ENCODE measurements at places on chromosomes 12 and 14.
A peak's percentile ranks its signal among the peaks of the same experiment; 100 is the strongest.

DNA sequence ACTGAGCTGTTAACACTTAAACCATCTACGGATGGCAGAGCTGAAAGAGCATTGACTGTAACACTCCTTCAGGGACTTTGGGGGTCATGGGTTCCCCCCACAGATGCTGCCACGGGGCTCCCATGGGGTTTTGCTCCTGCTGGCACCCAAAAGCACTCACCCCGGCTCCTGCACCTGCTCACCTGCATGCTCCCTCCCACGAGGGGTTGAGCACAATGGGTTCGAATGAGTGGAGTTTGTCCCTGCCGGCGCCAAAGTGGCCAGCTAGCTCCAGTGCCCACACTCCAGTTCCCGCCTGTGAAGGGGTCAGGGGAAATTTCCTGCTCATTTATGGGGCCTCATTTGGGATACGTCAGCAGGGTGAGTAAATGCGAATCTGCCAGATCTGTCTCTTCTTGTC is 40.7 kb downstream of the TNFAIP2 start:
- no peak for DNase-seq

DNA sequence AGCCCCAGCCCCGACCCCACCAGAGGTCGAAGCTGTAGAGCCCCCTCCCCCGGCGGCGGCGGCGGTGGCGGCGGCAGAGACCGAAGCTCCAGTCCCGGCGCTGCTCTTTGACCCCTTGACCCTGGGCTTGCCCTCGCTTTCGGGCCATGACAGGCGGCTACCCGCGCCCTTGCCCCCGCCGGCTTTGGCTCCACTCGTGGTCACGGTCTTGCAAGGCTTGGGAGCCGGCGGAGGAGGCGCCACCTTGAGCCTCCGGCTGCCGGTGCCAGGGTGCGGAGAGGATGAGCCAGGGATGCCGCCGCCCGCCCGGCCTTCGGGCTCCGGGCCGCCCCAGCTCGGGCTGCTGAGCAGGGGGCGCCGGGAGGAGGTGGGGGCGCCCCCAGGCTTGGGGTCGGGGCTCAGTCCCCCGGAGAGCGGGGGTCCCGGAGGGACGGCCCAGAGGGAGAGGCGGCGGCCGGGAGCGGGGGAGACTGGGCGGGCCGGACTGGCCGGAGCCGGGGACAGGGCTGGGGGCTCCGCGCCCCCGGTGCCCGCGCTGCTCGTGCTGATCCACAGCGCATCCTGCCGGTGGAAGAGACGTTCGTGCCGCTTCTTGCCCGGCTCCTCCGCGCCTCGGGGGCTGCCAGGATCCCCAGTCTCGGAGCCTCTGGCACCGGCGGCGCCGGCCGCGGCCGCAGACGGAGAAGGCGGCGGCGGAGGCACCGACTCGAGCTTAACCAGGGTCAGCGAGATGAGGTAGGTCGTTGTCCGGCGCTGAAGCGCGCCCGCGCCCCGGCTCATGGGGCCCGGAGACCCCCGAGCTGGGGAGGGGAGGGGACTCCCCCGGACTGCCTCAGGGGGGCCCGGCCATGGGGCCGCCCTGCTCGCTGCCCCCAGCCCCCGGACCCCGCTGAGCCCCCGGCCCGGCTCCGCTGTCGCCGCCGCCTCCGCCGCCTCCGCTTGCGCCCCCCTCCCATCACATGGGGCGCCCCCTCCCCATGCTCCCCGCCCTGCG is 778 bp downstream of the AGAP2 start:
- DNase-seq = no peak

- DNase-seq = no peak
Observed at GRCh38 chr14:24312736-24313507, 1.6 kb downstream of the LTB4R start.

GRCh38 chr12:29238822-29239291 is 89.8 kb downstream of the FAR2 start:
- DNase-seq = no peak

DNA sequence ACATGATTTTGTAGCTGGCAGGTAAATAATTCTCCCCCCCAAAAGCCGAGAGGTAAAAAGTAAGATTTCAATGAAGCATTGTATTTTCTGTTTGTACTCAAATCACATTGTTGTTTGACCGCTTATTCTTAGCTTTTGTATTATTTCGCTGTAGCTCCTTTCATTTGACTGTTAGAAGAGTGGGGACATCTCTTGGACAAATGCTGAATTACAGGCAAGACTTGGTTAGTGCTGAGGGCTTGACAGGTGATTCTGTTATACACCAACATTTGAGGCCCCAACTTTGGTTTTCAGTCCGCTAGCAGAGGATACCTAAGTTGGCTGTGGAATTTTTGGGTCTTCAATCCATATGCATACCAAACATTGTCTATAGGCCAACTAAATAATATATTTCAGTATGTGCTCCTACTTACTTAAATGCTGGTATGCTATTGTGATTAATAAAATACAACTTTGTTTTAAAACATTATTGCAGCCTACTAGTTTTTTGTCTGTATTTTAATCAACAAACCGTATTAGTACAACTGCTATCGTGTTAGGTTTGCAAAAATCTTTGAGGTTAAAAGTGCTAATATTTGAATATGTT is 102.2 kb downstream of the ERC1 start:
- no peak for DNase-seq

DNA sequence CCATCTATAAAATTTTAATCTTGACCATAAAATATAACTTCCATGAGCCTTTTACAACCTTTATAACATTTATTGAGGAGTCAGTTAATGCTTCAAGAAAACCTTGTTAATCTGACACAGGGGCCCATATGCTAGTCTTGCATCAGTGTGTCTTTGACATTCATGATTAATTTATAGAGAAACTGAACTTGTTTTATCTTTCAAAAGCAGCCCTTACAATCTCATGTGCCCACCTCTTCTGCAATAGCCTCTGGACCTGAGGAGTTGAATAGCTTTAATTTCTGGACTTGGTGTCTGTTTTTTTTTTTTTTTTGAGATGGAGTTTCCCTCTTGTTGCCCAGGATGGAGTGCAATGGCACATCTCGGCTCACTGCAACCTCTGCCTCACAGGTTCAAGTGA is 8.6 kb upstream of the LPCAT3 start:
- DNase-seq = no peak

DNA sequence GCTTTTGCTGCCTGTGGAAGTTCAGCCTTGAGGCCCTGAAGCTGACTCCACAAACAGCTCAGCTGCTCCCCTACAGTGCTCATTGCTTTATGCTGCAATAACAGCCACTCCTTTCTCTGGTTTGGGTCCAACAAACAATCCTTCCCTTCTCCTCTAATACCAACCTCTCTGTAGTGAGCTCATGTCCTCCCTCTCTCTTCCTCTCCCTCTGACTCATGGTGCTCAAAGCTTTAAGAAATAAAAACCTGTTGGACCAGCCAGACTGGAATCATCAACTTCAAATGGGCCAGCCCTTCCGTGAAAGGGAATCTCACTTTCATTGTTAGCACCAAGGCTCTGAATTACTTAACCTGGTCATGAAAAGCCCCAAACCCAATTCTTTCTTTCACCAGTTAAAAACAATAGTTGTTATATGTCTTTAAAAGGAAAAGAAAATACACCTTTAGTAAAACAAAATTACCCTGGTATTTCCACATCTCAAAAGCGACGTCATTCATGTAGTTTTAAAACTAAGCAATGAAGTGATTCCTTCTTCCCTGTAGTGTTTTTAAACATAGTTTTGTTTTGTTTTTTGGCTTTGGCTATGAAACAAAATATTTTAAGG is 126.4 kb downstream of the DUSP6 start:
- DNase-seq = no peak

- DNase-seq = no peak
Observed at GRCh38 chr14:29215853-29216252, 449.3 kb downstream of the FOXG1 start.

- no peak for DNase-seq
Observed at GRCh38 chr12:1217191-1217949, 226.3 kb downstream of the ERC1 start.

GRCh38 chr12:94230357-94230905 is 82.1 kb downstream of the PLXNC1 start:
- DNase-seq = no peak

GRCh38 chr14:44529026-44529425 is 21.9 kb upstream of the FSCB start:
- peak; percentile 30 for DNase-seq

GRCh38 chr14:68627868-68628604 is 164.8 kb downstream of the ZFP36L1 start:
- DNase-seq = peak; percentile 79

DNA sequence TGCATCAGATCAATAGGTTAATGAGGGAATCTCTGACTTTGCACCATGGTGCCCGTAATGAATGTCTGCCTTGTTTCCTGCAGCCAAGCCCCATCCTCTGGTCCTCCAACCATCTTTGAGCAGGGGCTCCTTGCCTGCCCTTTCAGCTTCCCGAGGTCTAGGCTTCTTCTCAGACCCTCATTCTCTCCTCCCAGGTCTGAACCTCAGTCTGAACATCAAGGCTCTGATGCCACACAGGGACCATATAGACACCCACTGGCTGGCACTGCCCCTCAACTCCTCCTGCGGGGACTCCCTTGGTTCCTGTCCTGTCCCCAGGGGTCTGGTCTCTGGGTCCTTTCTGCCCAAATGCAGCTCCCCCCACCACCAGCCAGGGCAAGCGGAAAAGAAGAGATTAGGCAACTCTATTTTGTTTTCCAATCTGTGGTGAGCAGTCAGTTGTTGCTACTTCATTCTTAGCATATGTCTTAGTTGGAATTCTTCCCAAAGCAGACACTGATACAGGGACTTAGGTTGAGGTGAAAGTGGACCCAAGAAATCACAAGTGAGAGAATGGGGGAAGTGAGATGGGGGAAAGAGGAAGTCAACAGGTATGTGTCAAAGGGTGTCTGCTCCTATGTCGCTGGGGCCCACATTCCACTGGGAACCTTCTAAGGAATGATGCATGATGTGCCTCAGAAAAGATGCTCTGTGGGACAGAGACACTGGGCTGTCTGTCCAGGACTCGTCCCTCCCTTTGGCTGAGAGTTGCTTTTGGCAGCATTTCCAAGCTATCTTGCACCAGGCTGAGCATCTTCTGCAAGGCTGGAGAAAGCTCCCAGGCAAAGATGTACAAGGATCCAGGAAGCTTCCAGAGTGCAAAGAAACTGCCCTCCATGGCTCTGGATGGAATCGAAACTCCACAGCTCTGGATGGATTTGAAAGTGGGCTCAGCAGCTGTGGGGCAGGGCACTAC is 1096.5 kb upstream of the TMEM132C start:
- DNase-seq = no peak

DNA sequence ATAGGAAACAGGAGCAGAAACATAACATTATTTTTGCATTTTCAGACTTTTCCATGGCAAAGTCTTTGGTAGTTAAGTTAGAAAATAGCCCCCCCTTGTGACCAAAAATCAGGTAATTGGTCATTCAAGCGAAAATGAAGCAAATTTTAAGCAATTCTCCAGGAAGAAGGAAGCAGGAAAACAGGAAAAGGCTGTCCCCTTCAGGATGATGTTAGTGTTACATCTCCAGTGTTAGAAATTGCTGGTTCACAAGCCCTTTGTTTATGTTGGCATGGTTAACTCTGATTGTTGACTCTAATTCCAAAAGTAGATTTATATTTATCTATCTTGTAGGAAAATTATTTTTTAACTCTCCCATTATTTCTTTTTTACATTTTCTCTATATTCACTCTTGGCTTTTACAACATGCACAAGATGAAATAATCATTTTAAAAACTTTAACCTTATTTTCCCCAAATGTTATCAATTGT is 18.8 kb upstream of the GAS2L3 start:
- no peak for DNase-seq

- no peak for DNase-seq
Observed at GRCh38 chr12:48973941-48974673, 2.6 kb upstream of the WNT10B start.

- no peak for DNase-seq
Observed at GRCh38 chr12:96289067-96289466, 94.9 kb downstream of the ELK3 start.
